ENCODE measurements at places on chromosomes 6 and 20.
A peak's percentile ranks its signal among the peaks of the same experiment; 100 is the strongest.

- no peak for DNase-seq
These were observed 125.0 kb downstream of the SLC23A2 start for GRCh38 chr20:4876301-4876700.

GRCh38 chr6:11494786-11495564 is 42.6 kb upstream of the TMEM170B start:
- no peak for DNase-seq

DNA sequence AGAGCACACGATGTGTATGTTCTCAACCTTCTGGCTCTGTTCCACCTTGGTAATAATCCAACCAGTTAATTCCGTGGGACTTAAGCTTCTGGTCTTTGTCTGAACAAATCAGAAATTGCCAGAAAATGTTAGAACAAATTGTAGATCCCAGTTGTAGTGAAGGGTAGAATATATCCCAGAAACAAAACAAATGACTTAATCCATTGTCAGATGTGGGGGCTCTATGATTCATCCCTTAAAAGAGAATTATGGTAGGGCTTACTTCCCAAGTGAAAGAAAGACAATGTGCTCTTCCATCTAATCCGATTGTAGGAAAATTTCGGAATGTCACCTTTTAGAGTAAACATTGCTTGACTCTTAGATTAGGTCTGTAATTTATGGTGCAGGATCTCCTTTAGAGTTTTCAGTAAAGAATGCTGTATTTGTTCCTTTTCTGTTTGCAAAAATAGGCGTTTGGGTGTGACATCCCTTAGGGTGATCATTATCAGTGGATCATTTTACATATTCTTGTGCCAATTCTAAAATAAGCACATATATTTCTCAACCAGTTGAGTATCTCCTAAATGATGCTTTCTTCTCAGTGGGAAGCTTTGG is 234.5 kb upstream of the ZNF217 start:
- peak; percentile 51 for DNase-seq

DNA sequence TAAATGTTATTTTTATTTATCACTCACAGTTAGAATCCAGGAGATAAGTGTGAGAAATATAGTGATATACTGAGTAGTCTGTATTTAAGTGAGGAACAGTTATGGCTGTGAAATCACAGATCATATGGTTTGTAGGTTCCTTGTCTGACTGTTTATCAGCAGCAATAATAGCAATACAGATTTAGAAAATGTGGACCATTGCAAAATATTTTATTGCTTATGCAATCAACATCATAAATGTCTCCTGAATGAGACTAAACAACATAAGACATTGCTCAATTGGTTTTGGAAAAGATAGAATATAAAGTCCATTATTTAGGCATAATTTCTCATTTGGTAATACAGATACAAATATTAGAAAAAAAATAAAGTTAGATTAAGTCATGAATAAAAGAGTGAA is 43.7 kb downstream of the CCDC170 start:
- DNase-seq: no peak

GRCh38 chr20:50655311-50655880 is 35.9 kb downstream of the RIPOR3 start:
- no peak for DNase-seq

DNA sequence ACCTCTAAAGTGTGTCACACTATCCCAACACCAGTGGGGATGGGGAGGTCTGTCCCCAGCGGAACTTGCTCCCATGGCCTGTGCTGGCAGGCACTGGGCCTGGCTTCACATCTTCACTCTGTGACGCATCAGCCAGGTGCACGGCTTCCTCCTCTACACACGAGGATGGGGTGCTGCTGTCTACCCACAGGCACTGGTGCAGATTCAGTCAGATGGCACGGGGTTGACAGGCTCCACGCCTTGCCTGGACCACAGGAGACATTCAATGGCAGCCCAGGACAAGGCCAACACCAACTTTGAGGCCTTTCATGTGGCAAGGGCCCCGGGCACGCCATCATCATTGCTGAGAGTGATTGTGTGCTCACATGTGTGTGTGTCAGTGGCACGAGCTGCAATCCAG is 92.4 kb downstream of the TMEM242 start:
- DNase-seq: no peak

DNA sequence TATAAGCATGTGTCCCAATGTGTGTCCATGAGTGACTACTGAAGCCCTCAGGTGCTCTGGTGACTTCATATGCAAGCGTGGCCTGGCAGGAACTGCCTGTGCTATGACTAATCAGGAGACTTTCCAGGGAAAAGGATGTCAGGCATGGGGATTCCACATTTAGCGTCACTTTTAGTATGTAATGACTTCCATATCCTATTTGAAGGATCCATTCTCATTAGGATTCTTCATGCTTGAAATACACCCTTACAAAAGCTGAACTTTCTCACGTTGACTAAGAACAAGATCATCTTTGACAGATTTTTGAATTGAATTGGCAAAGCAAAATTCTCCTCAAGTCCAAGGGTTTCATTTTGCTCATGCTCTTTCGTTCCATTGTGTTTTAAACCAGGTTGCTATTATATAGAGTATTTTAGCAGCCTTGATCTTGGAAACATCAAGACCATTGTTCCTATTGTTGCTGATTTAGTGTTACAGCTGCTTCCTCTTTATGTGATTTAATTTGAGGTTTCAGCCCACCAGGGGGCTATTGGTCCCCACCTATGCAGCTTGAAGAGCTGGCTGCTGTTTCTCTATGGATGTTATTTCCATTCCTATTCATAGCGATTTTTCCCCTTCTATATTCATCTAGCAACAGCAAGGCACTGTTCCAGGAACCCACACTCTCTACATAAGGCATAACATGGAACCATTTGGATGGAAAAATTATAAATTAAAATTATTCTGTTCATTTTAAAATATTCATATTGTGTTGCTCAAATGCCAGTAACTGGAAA is 418.6 kb downstream of the CDKAL1 start:
- peak; percentile 24 for DNase-seq

DNA sequence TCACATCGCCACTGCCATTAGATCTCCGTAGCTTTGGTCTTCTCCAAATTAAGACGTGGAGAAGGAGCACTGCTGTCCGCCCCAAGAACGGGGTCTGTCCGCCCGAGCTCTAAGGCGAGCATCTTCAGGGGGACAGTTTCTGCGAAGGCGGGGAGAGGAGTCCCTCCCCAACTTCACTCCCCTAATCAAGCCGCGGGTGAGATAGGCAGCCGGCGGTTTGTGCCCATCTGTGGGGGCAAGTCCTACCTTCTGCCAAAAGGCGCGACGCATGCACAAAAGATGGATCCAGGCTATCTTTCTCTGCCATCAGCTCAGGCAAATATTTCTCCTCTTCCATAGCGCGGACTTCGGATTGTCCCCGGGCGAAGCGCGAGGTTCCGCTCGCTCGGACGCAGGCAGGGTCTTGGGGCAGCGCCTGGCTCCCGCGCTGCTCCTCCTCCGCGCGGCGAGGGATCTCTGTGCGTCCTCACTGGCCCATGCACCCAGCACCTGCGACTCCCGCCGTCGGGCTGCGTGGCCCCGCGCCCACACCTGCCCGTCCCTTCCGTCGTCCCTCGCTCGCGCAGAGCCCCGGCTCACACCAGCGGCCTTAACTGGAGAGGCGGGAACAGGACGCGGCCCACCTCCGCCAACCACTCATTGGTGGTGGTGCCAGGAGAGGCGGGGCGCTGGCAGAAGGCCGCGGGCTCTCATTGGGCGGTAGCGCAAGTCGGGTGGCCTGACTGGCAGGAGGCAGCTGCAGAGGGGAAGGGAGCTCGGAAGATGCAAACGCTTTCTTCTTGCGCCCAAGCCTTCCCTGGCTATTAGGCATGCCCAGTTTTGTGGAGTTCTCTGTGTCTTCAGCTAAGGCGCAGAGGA is at the start of gene KHDRBS2:
KHDRBS2 (minus strand) TSS at position 614 of the 858 bp plus-strand sequence.
- peak; percentile 75 for DNase-seq

DNA sequence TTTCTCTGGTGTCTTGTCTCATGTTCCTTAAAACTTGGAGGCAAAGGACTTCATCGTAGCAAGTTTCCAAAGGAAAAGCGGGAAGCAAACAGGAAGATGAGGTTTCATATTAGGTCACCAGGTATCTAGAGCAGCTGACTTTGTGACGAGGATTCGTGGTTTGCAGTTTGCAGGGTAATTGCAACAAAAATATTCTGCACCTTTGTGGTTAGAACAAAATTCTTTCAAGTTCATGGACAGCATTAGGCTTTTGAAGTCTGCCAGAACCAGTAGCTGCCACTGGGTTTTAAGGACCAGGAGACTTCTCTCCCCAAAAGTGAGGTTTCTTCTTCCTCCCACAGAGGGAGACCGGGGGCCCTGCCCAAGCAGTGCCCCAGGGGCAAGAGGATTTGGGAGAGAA is 63.4 kb downstream of the RPP40 start:
- no peak for DNase-seq

GRCh38 chr6:109743739-109744138 is 52.6 kb downstream of the FIG4 start:
- no peak for DNase-seq

DNA sequence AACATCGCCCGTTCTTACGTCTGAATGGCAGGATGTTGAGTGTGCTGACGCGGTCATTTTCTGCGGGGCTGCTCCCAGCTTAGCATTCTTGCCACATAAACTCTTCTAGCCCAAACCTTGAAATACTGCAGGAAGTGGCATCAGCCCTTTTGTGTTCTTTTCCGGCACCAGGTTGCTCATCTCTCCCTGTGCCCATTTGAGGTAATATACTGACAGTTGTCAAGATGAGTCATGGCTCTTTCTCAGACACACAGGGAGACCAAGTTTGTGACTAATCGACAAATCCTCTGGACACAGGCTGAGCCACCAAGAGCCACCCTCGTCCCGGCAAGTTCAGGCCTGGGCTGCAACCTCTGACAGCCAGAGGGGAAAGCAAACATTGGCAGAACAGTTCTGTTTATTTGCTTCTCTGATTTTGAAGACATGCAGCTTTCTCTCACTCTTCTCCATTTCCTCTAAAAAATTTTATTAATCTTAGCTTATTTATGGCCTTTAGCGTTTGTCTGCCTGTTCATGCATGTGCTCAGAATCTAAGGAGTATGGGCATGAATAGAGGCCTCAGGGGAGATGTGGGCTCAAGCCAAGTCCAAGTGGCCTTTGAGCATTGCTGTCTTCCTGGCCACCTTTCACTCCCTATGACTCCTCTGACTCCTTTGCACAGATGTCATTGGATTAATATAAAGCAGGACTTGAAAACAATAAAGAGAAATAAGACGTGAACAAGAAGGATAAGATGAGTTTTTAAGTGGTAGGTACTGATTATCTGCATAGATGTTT is 328.2 kb upstream of the JAG1 start:
- DNase-seq: no peak

GRCh38 chr6:137412562-137412961 is 81.6 kb downstream of the OLIG3 start:
- DNase-seq: no peak

GRCh38 chr20:4038047-4038459 is 22.7 kb upstream of the RNF24 start:
- DNase-seq: peak; percentile 79

GRCh38 chr20:33811776-33812151 is 616 bp downstream of the CHMP4B start:
- peak; percentile 7 for DNase-seq

- DNase-seq: no peak
These were observed 203.4 kb downstream of the MYLK4 start for GRCh38 chr6:2547355-2547754.

GRCh38 chr20:12036142-12036541 is 118.4 kb downstream of the BTBD3 start:
- DNase-seq: no peak

DNA sequence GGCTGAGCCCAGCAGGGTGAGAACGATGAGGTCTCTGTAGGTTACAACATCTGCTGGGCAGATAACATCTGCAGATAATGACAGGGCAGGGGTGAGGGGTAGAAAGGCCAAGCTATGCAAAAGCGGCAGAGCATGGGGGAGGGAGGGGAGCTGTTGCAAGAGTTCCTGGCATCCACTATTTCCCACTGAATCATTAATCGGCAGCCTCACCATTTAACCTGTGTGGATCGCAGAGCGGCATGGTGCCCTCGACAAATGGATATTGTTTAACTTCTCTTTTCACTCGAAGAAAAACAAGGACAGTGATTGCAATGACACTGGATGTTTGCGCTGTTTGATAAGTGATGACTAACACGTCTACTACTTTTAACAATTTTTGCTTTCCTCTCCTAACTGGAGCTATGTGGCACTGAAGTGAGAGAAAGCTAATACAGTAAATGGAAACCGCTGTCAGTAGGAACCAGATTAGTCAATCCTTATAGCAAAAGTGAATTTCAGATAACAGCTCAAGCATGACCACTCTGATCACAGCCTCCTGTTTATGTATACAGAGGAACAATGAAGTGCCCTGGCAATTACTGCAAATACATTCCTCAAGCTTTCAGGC is 381.5 kb downstream of the TFAP2A start:
- no peak for DNase-seq

DNA sequence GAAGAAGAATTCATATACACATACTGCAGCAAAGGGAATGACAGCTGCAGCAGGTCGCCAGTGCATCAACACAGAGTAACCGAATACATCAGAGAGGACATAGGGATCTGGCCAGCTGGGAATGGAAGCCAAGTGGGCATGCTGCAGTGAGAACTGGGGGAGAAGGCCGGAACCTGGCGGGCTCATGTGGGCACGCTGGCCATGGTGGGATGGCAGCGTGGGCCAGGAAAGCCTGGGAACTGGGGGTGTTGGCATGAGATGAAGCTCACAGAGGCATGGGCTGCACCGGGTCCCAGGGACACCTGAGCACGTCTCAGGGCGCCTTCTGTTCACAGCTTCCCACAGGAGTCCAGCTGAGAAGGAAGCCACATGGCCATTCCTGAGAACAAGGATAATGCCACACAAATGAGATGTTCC is 139.5 kb upstream of the AGPAT4 start:
- DNase-seq: no peak

DNA sequence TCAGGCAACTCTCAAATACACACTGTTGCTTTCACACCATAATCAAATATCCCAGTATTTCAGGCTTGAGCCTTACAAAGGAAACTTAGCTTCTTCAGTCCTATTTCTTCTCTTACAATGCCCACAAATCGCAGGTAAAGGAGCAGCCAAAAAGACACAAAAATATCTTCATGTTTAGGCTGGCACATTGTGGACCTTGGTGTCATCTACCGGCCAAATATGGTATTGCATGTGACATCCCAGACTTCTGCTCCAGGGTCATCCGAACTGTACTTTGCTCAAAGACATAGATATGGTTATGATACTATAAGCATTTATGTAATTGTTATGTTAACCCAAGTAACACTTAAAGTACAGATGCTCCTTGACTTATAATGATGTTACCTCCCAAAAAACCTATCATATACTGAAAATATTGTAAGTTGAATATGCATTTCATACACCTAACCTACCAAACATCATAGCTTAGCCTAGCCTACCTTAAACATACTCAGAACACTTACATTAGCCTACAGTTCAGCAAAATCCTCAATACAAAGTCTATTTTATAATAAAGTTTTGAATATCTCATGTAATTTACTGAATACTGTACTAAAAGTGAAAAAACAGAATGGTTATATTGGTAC is 4.6 kb downstream of the OR2H2 start:
- peak; percentile 68 for DNase-seq

GRCh38 chr6:137111296-137112066 is 62.0 kb downstream of the IL22RA2 start:
- no peak for DNase-seq

- DNase-seq: no peak
These were observed 659 bp upstream of the GUCA1B start for GRCh38 chr6:42195415-42195814.
